ENCODE measurements at places on chromosomes 2 and 18.
A peak's percentile ranks its signal among the peaks of the same experiment; 100 is the strongest.

DNA sequence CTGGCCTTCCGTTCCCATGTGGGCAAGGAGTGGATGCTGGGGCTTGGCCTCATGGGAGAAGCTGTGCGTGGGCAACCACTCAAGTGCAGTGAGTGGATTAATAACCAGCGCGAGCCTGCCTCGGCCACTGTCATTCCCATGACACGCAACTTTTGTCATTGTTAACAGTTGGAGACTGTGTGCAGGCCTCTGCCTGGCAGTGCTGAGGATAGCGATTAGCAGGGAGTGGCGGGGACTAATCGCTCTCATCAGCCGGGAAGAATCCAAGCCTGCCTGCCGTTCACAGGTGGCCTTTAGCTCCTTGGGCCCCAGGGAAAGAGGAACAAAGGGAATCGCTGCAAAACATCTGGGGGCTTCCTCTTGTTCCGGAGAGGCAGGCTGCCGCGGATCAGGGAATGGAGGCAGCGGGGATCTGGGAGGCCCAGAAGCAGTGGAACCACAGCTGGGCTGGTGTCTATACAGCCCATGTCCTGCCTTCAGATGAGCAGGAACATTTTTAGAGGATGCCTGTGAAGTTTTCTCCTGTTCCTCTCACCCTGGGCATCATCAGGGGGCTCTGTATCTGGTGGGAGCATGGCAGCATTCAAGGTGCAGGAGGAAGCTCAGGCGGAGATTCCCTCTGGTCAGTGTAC lies 53.8 kb downstream of the CTIF start:
- H3K27ac ChIP-seq: no peak overlapping the region
- H3K4me1 ChIP-seq: no peaks in the 10 kb centered on the region
- H3K27me3 ChIP-seq: no peaks in the 10 kb centered on the region
- no peak overlapping the region for H3K4me3 ChIP-seq

GRCh38 chr2:237591141-237591881 lies 777 bp upstream of the RAB17 start:
- DNase-seq: no peak
- no peak overlapping the region for H3K4me3 ChIP-seq
- no peaks in the 10 kb centered on the region for H3K4me1 ChIP-seq
- no peaks in the 10 kb centered on the region for H3K36me3 ChIP-seq
- peaks cover 2% of the 10 kb centered on the region for H3K27me3 ChIP-seq
- H3K27ac ChIP-seq: no peak overlapping the region

DNA sequence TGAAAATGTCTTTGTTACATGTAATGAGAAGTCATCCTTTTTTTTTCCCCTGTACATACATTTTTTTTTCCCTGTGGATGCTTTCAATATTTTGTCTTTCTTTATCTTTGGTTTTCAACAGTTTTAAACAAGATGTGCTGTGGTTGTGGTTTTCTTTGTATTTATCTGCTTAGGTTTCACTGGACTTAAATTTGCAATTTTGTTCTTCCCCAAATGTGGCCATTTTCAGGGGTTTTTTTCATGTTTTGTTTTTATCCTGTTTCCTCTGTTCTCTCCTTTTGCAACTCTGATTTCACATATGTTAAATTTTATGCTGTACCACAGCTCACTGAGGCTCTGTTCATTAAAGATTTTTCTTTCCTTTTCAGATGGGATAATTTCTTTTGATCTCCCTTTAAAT lies 41.7 kb downstream of the GALNT1 start:
- H3K4me3 ChIP-seq: no peak overlapping the region
- no peaks in the 10 kb centered on the region for H3K36me3 ChIP-seq
- H3K27ac ChIP-seq: no peak overlapping the region
- peaks cover 38% of the 10 kb centered on the region for H3K4me1 ChIP-seq

- peaks cover 34% of the 10 kb centered on the region for H3K4me1 ChIP-seq
- no peak overlapping the region for H3K27ac ChIP-seq
- no peak overlapping the region for H3K4me3 ChIP-seq
- DNase-seq: no peak
Measured at GRCh38 chr2:43465234-43465633, 130.6 kb downstream of the THADA start.

- H3K36me3 ChIP-seq: no peaks in the 10 kb centered on the region
- H3K4me3 ChIP-seq: no peak within 1 kb of the TSS
- DNase-seq: peak; percentile 33
Measured at GRCh38 chr2:165469417-165469816, at the start of gene CSRNP3. TSS of gene CSRNP3 (plus strand) at chr2:165469698. CDS start at chr2:165595066, 125,368 bp downstream.

- H3K27ac ChIP-seq: no peak overlapping the region
- H3K27me3 ChIP-seq: no peaks in the 10 kb centered on the region
- H3K36me3 ChIP-seq: no peaks in the 10 kb centered on the region
- peaks cover 2% of the 10 kb centered on the region for H3K4me1 ChIP-seq
Measured at GRCh38 chr2:189249171-189249570, 69.6 kb upstream of the COL5A2 start.

DNA sequence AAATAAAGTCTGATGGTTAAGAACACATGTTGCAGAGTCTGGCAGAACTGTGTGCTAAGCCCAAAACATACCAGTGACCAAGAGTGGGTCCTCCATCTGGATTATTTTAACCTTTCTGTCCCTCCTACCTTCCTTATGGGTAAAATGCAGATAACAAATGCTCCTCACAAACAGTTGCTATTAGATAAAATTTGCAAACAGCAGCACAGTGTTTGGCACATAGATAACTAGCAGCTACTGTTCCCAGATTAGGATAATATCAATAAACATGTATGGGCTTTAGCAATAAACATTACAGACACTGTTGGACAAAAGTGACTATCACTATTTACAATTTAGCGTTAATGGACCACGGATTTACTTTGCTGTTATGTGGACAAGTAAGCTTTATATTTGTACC lies 154.9 kb downstream of the TCF4 start:
- DNase-seq: no peak
- no peak overlapping the region for H3K27ac ChIP-seq
- no peaks in the 10 kb centered on the region for H3K36me3 ChIP-seq
- H3K4me3 ChIP-seq: no peak overlapping the region
- H3K27me3 ChIP-seq: no peaks in the 10 kb centered on the region
- peaks cover 5% of the 10 kb centered on the region for H3K4me1 ChIP-seq

GRCh38 chr18:74533666-74534065 lies 634 bp upstream of the CNDP1 start:
- H3K4me1 ChIP-seq: no peaks in the 10 kb centered on the region
- H3K4me3 ChIP-seq: no peak overlapping the region
- no peak for DNase-seq
- peaks cover 3% of the 10 kb centered on the region for H3K27me3 ChIP-seq
- no peak overlapping the region for H3K27ac ChIP-seq

- H3K4me1 ChIP-seq: no peaks in the 10 kb centered on the region
- H3K4me3 ChIP-seq: no peak overlapping the region
- H3K27me3 ChIP-seq: no peaks in the 10 kb centered on the region
Measured at GRCh38 chr2:8298783-8299182, 383.1 kb upstream of the ID2 start.

- H3K36me3 ChIP-seq: no peaks in the 10 kb centered on the region
- no peaks in the 10 kb centered on the region for H3K27me3 ChIP-seq
- no peak overlapping the region for H3K4me3 ChIP-seq
- DNase-seq: no peak
- no peaks in the 10 kb centered on the region for H3K4me1 ChIP-seq
Measured at GRCh38 chr2:20207051-20207450, 17.9 kb downstream of the SDC1 start.
